ENCODE measurements at places on chromosomes 3 and 15.

- DNase-seq: no peak
Observed at GRCh38 chr3:106860182-106860581, 517.1 kb upstream of the CCDC54 start.

GRCh38 chr15:45546789-45547188 is 24.2 kb upstream of the SLC30A4 start:
- no peak for DNase-seq

DNA sequence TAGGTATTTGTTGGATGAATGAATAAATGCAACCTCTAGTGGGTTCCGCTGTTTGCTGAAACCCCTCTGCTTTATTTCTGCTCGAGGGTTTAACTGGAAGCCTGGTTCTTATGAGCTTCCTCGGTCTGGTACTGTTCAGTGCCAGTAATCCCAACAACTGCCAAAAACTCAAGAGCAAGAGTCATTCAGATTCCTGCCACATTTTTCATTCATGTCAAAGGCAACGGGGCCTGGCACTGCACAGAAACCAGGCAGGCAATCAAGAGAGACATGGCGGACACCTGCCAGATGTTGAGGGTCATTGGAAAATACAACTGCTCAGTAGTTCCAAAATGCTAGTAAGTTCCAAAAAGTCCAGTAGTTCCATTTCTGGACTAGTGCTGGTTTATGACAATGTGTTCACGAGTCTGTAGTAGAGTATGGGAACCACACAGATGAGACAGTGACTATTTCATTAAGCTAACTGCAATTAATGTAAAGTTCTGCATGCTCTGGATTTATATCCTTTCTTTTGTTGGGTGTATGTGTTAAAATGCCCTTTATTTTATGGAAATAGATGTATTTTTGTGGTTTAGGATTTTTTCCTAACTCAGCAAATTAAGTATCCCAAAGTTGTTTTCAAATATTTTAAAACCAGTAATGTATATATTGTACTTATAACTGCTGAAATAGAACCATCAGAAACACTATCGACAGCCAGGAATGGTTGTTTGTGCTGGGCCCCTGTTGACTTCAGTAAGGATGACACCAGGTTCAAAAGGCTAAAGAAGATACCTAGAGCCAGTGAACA is 22.7 kb upstream of the TMEM41A start:
- no peak for DNase-seq

DNA sequence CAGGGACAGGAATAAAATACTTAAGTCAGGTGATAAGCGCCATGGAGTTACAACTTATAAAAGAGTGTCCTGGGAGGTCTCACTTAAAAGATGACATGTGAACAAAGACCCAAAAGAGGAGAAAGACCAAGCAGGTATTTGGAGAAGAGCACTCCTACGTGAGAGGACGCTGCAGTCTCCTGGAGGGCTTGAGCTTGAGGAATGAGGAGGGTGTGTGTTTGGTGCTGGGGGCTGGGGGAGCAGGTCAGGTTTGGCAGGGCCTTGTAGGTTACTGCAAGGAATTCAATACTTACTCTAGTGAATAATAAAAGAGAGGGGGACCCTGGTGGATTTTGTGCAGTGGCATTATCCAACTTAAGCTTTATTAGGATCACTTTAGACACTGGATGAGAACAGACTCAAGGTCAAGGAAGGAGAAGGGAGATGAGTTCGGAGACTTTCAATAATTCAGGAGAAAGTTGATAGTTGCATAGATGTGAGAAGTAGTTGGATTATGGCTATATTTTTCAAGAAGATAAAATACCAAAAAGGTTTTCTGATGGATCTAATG is 32.4 kb downstream of the TNIK start:
- no peak for DNase-seq

GRCh38 chr3:24503616-24504113 is 9.0 kb upstream of the THRB start:
- no peak for DNase-seq

GRCh38 chr3:100068826-100069225 is 45.5 kb downstream of the FILIP1L start:
- peak; percentile 84 for DNase-seq

GRCh38 chr15:86101818-86102217 is 22.1 kb downstream of the AGBL1 start:
- no peak for DNase-seq

DNA sequence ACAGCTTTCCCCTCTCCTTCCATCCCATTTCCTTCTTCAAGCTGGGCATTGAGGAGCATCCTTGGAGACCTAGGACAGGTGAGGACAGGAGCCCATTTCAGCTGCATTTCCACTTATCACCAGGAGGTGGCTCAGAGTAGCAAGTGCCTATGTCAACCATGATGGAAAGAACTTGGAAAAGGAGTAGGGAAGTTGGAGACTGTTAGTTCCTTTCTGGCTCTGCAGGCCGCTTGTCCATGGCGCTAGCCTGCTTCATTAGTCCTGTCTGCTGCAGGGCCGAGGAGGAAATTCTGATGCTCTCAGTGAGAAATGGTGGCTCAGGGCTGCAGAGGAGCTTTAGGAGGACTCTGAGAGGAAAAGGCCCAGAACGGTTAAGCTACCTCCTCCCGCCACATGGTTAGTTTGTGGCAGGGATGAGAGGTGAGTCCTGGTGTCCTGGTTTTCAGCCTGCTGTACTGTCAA is 7.0 kb upstream of the CD276 start:
- DNase-seq: peak; percentile 72

GRCh38 chr3:45480218-45480617 is 91.8 kb downstream of the LARS2 start:
- no peak for DNase-seq

GRCh38 chr3:174122411-174122810 is 724.9 kb downstream of the NLGN1 start:
- DNase-seq: no peak

- no peak for DNase-seq
Observed at GRCh38 chr3:123186695-123187094, 15.0 kb upstream of the SEC22A start.

DNA sequence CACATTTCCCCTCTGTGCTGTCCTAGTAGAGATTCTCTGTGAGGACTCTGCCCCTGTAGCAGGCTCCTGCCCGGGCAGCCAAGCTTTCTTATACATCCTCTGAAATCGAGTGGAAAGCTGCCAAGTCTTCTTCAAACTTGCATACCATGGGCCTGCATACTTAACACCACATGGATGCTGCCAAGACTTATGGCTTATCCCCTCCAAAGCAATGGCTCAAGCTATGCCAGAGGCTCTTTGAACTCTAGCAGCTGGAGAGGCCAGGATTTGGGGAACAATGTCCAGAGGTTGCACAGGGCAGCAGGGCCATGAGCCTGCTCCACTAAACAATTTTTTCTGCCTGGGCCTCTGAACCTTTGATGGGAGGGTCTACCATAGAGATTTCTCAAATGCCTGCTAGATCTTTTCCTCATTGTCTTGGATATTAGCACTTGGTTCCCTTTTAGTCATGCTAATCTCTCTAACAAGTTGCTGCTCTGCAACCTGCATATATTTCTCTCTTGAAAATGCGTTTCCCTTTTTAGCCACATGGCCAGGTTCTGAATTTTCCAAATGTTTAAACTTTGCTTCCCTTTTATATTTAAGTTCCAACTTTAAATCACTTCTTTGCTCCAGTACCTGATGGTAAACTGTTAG is 6.1 kb upstream of the PLSCR4 start:
- no peak for DNase-seq

GRCh38 chr3:42165211-42165610 is 74.1 kb downstream of the TRAK1 start:
- DNase-seq: no peak

GRCh38 chr3:177374323-177374722 is 177.0 kb upstream of the TBL1XR1 start:
- no peak for DNase-seq

- no peak for DNase-seq
Observed at GRCh38 chr3:17320266-17320665, 422.2 kb downstream of the TBC1D5 start.

- DNase-seq: no peak
Observed at GRCh38 chr15:94131875-94132274, 99.5 kb upstream of the MCTP2 start.

DNA sequence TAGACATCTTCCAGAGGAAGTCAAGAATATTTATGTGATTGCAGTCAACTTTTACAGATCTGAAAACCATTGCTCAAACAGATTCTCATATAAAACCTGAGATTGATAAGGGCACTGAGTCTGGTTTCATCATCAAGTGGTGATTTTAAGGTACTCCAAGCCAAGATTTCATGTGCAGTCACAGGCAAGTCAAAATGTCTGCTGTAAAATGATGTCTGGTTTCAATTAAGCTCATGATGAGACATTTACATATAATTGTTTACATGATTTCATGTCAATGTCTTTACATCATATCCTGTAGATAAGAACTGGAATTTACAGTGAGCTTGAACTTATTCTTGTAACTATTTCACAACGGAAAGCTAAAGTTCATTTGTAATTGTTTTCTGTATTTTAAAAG is 1215.5 kb downstream of the ROBO2 start:
- DNase-seq: no peak

GRCh38 chr3:192684151-192684550 is 43.2 kb downstream of the FGF12 start:
- DNase-seq: no peak

DNA sequence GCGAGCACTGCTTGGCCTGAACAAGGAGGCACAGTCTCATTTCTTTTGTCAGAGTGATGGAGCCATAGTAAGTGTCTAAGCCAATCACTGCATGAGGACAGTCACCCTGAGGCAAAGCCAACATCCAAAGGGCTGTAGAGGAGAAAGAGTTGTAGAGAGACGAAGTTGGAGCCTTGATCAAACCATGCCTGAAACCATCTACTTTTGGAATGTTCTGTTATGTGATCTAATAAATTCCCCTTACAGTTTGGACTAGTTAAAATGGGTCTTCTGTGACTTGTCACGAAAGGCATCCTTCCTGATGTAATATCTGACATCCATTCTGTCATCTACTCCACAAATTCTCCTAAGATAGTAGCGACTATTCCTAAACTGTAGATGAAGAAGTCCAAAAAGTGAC is 128.3 kb downstream of the FBLN2 start:
- DNase-seq: no peak

DNA sequence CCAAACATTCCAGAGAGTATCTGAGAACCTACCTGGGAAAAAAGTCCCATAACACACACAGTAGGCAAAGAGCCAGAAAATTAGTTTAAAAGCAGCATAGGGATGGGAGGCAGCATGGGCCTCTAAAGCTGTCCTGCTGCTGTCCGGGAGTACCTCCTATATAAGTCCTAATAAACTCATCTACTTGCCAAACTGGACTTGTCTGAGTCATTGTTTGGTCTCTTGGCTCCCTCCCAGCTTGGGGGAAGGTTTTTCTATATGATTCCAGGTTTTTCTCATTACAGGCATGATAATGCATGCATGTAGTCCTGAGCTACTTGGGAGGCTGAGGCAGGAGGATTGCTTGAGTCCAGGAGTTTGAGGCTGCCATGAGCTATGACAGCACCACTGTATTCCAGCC is 17.5 kb upstream of the HACD2 start:
- DNase-seq: peak; percentile 40

- DNase-seq: no peak
Observed at GRCh38 chr15:59232476-59232875, 25.8 kb downstream of the LDHAL6B start.

GRCh38 chr3:197023241-197023997 is 6.2 kb downstream of the MELTF start:
- DNase-seq: peak; percentile 40

DNA sequence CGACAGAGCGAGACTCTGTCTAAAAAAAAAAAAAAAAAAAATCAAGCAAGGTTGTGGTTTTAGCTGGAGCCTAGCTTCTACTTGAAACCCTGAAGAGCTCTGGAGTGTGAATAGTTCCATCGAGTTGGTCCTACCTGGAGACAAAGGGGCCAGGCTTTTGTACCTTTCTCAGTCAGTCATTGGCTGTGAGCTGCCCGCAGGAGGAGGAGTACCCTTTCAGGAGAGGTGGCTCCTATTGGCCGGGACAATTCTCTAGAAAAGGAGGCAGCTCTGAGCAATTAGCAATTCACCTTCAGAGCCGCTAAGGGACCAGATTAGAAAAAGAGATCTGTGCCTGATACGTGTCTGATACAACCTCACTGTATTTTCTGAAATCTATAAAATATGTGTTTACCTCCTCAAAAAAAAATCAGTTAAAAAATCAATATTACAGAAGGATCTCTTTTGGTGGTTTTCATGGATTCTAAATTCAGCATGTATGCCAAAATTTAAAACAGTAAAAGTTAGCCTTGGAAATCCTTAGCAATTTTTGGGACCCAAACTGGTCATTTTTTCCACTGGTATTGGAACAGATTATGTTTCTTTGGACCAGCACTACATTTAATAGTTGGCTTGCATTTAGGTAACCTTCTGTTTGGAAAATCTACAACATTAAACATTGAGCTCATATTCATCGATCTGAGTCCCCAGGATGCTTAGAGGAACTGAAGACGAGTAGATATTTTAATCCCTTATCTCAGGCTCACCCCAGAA is 29.7 kb upstream of the PDCD6IP start:
- DNase-seq: no peak

- DNase-seq: no peak
Observed at GRCh38 chr3:107660306-107660976, 137.7 kb downstream of the BBX start.

GRCh38 chr3:105456017-105456416 is 89.3 kb downstream of the ALCAM start:
- DNase-seq: no peak

DNA sequence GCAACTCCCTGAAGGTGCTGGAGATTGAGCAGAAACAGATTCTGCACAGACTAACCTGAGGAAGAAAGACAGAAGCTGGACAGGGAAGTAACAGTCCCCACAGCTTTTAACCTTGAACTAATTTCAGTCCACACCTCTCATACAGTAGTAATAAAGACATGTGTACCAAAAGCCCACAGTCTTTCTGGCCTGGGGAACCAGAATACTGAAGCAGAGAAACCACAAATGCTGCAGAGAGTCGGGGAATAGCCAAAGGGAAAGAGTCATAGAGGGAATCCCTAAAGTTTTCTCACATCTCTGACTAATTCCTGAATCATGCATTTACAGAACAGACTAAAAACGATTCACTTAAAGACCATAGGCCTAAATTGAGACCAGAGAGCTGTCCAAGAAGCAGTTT is 503.4 kb upstream of the NECTIN3 start:
- no peak for DNase-seq

GRCh38 chr15:92596623-92597022 is 59.0 kb downstream of the FAM174B start:
- DNase-seq: no peak

- peak; percentile 89 for DNase-seq
Observed at GRCh38 chr15:22980189-22981050, at the start of gene CYFIP1. CYFIP1 (minus strand) TSS chr15:22980368; CDS start chr15:22947285, 33,083 bp downstream.

DNA sequence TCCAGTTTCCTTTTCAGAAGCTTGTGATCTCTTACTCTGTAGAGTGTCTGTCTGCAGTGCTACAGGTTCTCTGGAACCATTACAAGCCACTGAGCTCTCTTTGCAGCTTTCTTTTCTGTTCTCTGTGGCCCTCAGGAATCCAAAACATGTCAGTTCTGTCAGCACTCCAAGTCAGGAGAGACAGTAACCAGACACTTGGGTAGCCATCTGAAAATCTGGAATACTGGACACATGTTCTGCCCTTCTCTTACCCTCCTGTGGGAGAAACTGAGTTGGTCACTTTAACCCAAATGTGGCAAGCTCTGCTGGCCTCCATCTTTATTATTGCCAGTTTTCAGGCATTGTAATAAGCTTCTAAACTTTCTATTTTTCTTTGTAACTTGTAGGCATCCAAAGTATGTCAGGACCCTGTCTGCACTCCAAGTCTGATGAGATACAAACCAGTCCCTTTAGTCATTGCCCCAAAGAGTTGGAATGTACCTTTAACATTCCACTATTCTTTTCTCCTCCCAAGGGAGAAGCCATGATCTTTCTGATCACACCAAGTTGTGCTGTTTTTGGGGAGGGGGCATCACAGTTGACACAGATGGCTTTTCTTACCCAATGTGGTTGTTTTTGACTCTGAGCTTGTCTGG is 183.7 kb downstream of the DPH6 start:
- no peak for DNase-seq
